ENCODE measurements at places on chromosomes 6 and 20.

GRCh38 chr6:91043751-91044150 lies 456.9 kb upstream of the MAP3K7 start:
- no peak for DNase-seq

GRCh38 chr6:41197234-41197633 lies 3.7 kb downstream of the TREML2 start:
- DNase-seq, result no peak

DNA sequence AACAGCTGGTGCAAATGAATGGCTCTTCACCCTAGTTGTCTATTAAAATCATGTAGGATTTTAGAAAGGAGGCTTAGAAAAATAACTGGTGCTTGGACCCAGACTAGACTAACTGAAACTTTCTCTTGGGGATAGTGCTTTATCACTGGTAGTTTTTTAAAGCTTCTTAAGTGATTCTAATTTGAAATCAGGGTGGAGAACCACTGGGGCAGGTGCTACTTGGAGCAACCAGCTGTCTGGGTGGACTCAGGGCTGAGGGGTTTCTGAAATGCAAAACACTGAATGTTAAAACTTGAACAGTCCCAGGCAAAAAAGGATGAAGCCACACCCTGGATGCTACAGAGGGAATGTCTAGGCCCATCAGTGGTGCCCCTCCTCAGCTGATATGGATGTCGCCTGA lies 81.2 kb downstream of the PXDC1 start:
- DNase-seq, result no peak

- DNase-seq, result no peak
Observed at GRCh38 chr6:119096721-119097565, 18.5 kb upstream of the FAM184A start.

- DNase-seq, result no peak
Observed at GRCh38 chr20:20322912-20323311, 45.0 kb upstream of the INSM1 start.

- DNase-seq, result no peak
Observed at GRCh38 chr6:16493112-16493511, 254.7 kb downstream of the GMPR start.
